GM12878 (cell line): ENCODE measurements at places on chromosomes 3 and 15.

DNA sequence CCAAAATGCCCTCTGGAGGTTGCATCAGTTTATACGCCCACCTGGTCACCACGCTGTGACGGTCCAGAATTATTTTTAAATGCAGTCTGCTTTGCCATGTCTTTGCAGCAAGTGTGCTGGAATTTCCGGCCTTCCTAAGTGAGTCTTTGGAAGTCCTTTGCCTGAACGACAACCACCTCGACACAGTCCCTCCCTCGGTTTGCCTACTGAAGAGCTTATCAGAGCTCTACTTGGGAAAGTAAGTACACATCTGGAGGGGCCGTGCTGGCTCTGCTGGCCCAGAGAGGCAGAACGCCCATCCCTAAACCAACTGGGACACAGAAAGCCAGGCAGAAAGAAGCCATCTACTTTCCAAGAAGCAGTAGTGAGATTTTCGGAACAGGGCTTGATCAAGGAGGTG, 101.8 kb downstream of the LRRK1 start:
- DNase-seq: no peak
- H3K36me3 ChIP-seq: peaks cover 21% of the 10 kb centered on the region
- no peak overlapping the region for H3K4me3 ChIP-seq
- H3K27me3 ChIP-seq: no peaks in the 10 kb centered on the region
- no peaks in the 10 kb centered on the region for H3K4me1 ChIP-seq
- no peak overlapping the region for H3K27ac ChIP-seq

GRCh38 chr3:111862974-111863373, 3.9 kb downstream of the PHLDB2 start:
- peaks cover 2% of the 10 kb centered on the region for H3K27me3 ChIP-seq
- peaks cover 5% of the 10 kb centered on the region for H3K4me1 ChIP-seq
- H3K4me3 ChIP-seq: no peak overlapping the region
- H3K36me3 ChIP-seq: no peaks in the 10 kb centered on the region
- H3K27ac ChIP-seq: no peak overlapping the region
- DNase-seq: no peak

DNA sequence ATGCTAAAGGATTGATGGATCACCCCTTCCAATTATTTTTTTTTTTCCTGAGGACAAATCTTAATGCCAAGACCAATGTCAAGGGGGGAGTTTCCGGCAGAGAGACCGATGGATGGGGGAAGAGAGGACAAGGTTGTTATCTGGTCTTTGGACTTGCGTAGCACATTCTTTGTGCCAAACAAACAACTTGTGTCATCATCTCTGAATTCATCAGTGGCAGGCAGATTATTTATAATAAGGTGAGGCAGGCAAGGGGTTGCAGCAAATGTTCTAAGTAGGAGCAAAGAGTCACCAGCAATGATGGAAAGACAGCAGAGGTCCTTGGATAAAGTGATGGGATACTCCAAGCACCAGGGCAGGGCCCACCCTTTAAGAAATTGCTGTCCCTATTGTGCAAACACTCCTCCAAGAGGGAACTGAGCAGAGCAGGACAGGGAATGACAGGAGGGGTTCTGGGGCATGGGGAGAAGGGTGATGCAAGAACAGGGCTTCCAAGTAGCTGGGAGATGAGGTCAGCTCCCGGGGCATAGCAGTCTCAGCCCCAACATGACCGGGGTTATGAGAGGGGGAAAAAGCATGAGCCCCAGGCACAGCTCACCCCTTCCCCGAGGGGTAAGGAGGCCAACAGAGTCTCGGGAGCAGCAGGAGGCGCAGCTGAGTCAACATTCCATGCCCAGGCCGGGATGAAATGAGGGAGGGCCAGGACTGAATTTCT, 57.4 kb downstream of the ANXA2 start:
- no peaks in the 10 kb centered on the region for H3K27me3 ChIP-seq
- no peaks in the 10 kb centered on the region for H3K4me1 ChIP-seq
- no peak overlapping the region for H3K4me3 ChIP-seq
- H3K27ac ChIP-seq: no peak overlapping the region

GRCh38 chr3:51388286-51389029, 2.6 kb upstream of the RBM15B start:
- H3K4me1 ChIP-seq: peaks cover 24% of the 10 kb centered on the region
- no peaks in the 10 kb centered on the region for H3K27me3 ChIP-seq
- H3K36me3 ChIP-seq: peaks cover 23% of the 10 kb centered on the region
- DNase-seq: no peak
- no peak overlapping the region for H3K27ac ChIP-seq

GRCh38 chr3:17810759-17811158, 68.3 kb upstream of the TBC1D5 start:
- no peak for DNase-seq
- H3K4me1 ChIP-seq: no peaks in the 10 kb centered on the region
- H3K4me3 ChIP-seq: no peak overlapping the region
- no peaks in the 10 kb centered on the region for H3K36me3 ChIP-seq

GRCh38 chr3:7205962-7206361, 345.0 kb downstream of the GRM7 start:
- no peaks in the 10 kb centered on the region for H3K27me3 ChIP-seq
- no peak overlapping the region for H3K4me3 ChIP-seq
- H3K4me1 ChIP-seq: no peaks in the 10 kb centered on the region
- H3K27ac ChIP-seq: no peak overlapping the region

DNA sequence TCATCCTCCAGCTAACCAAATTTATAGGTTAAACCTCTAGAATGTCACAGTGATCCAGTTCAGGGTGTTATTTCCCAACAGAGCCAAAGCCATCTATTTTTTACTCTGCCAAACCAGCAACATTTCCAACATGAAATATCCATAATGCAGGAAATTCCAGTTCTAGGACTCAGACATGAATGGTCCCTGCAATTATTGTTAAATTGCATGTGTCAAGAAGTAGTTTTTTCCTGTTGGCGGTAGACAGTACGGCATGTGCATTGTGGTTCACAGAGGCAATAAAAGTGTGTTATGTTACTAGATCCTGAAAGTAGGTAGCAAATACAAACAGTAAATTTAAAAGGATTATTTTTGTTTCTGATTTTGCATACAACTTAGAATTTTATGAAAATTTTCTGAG, 215.7 kb upstream of the THBS1 start:
- no peak overlapping the region for H3K4me3 ChIP-seq
- no peaks in the 10 kb centered on the region for H3K36me3 ChIP-seq
- H3K27ac ChIP-seq: no peak overlapping the region

- H3K4me3 ChIP-seq: no peak overlapping the region
- no peaks in the 10 kb centered on the region for H3K36me3 ChIP-seq
- no peaks in the 10 kb centered on the region for H3K4me1 ChIP-seq
- H3K27ac ChIP-seq: no peak overlapping the region
- DNase-seq: peak; percentile 11
These were observed 106.6 kb upstream of the TMC3 start for GRCh38 chr15:81480645-81481053.

DNA sequence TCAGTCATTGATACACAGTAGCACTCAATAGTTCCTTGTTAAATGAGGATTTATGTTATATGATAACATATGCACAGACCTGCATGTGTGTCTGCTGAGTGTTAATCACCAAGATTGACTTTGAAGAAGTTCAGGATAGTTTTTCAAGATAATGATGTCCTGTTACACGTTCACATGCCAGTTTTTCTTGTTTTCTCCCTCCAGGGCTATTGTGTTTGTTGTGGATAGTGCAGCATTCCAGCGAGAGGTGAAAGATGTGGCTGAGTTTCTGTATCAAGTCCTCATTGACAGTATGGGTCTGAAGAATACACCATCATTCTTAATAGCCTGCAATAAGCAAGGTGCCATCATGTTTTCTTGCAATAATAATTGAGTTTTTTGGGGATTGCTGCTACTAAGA, 9.8 kb downstream of the SRPRB start:
- H3K27ac ChIP-seq: no peak overlapping the region
- H3K4me3 ChIP-seq: no peak overlapping the region
- peaks cover 39% of the 10 kb centered on the region for H3K36me3 ChIP-seq

DNA sequence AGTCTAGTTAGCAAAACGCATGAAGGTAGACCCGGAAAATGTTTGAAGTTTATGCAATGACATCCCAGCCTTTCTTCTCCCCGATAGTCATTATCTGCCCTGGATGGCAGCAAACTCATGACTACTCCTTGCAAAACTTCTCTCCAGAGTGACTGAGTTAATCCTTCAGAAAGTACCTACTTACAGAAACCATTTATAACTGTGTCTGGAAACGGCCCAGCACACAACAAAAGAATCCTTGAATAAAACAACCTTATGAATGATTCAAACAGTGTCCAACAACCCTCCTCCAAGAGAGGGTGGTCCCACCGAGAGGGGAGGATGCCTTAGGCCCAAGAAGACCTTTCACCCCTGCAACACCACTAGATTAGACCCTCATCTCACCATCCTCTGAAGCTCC, 14.2 kb downstream of the ST8SIA2 start:
- H3K36me3 ChIP-seq: no peaks in the 10 kb centered on the region
- H3K4me3 ChIP-seq: no peak overlapping the region
- no peaks in the 10 kb centered on the region for H3K4me1 ChIP-seq
- no peak for DNase-seq

GRCh38 chr15:41512940-41513505, 604 bp downstream of the LTK start:
- H3K27ac ChIP-seq: no peak overlapping the region
- H3K4me1 ChIP-seq: peaks cover 23% of the 10 kb centered on the region
- no peaks in the 10 kb centered on the region for H3K36me3 ChIP-seq
- peaks cover 20% of the 10 kb centered on the region for H3K27me3 ChIP-seq
- DNase-seq: no peak

GRCh38 chr3:134054231-134054630, 24.5 kb upstream of the SLCO2A1 start:
- H3K27ac ChIP-seq: no peak overlapping the region
- no peaks in the 10 kb centered on the region for H3K27me3 ChIP-seq
- no peak for DNase-seq
- no peaks in the 10 kb centered on the region for H3K36me3 ChIP-seq
- H3K4me3 ChIP-seq: no peak overlapping the region
- no peaks in the 10 kb centered on the region for H3K4me1 ChIP-seq

- no peak overlapping the region for H3K27ac ChIP-seq
- no peak overlapping the region for H3K4me3 ChIP-seq
- no peaks in the 10 kb centered on the region for H3K36me3 ChIP-seq
- DNase-seq: no peak
- peaks cover 2% of the 10 kb centered on the region; the same call in 1 of the 2 replicates for H3K27me3 ChIP-seq
These were observed 86.6 kb downstream of the MSL2 start for GRCh38 chr3:136109499-136109898.

- no peak overlapping the region for H3K27ac ChIP-seq
- no peak overlapping the region for H3K4me3 ChIP-seq
- DNase-seq: no peak
- peaks cover 15% of the 10 kb centered on the region; the same call in 1 of the 2 replicates for H3K27me3 ChIP-seq
- H3K36me3 ChIP-seq: no peaks in the 10 kb centered on the region
These were observed 531 bp upstream of the MAP1A start for GRCh38 chr15:43516801-43517353.

DNA sequence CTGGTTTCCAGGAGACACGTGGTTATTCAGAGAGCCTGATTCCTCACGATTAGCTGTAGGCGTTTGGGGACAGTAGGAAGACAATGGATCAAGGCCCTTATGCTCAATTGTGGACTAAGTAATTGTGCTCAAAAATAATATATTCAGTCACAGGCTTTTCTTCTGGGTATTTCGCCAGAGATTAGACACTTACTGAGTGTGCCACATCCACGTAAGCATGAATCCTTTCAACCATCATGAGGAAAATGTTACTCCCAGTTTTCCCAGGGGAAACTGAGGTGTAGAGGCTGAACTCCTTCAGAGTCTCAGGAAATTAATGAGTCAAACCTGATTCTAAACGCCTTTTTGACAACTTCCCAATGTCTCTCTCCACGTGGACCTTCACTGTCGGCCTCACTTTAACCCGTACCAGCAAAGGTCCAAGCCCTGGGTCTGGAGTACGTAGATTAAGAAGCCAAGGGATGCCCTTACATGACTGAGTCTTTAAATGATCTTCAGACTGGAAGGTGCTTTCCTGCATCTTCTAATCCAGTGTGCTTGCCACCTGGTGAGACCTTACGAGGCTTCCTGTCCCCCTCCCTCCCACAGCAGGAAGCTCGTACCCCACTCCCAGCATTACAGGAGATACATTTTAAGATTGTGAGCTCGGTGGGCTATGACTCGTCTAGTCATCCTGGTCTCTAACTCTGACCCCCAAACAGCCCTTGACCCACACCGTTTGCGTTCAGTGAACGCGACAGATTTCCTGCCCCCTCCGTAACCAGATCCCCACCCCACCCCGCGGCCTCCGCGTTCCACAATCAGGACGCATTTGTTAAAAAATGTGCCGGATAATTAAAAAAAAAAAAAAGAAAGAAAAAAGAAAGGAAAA, 1.7 kb downstream of the PKM start:
- DNase-seq: no peak
- H3K27me3 ChIP-seq: no peaks in the 10 kb centered on the region
- H3K4me3 ChIP-seq: peak overlapping the region; percentile 96
- peaks cover 18% of the 10 kb centered on the region for H3K36me3 ChIP-seq

- no peak for DNase-seq
- H3K27me3 ChIP-seq: no peaks in the 10 kb centered on the region
- H3K4me3 ChIP-seq: no peak overlapping the region
- no peaks in the 10 kb centered on the region for H3K36me3 ChIP-seq
These were observed 63.1 kb upstream of the UBE3A start for GRCh38 chr15:25501828-25502446.

GRCh38 chr15:78044407-78045155, 32.9 kb downstream of the TBC1D2B start:
- H3K4me1 ChIP-seq: peaks cover 32% of the 10 kb centered on the region
- DNase-seq: no peak
- H3K4me3 ChIP-seq: no peak overlapping the region
- peaks cover 3% of the 10 kb centered on the region for H3K36me3 ChIP-seq

DNA sequence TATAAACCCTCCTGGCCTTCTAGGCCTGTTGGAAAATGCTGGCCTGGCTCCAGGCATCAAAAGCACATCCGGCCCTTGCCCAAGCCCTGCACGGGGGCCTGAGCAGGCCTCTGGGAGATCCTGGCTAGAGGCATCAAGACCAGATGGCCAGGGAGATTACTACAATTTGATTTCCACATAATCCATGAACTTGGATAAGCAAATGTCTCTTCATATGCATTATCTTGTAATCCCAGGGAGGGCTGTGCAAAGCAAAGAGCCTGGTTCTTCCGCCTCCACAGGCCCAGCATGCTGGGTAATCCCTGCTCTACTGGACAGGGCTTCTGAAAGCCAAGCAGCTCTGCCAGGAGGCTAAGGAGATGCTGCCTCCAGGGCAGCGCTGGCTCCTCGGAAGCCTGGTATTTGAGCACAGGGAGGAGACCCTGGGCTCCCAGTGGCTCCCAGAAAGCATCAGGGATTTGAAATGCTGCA, 18.2 kb downstream of the MRPL46 start:
- no peaks in the 10 kb centered on the region for H3K36me3 ChIP-seq
- H3K27me3 ChIP-seq: no peaks in the 10 kb centered on the region
- H3K4me1 ChIP-seq: no peaks in the 10 kb centered on the region
- H3K27ac ChIP-seq: no peak overlapping the region
- no peak overlapping the region for H3K4me3 ChIP-seq
- no peak for DNase-seq

- no peaks in the 10 kb centered on the region for H3K27me3 ChIP-seq
- peaks cover 1% of the 10 kb centered on the region for H3K36me3 ChIP-seq
- H3K4me1 ChIP-seq: no peaks in the 10 kb centered on the region
These were observed 74.7 kb downstream of the BTD start for GRCh38 chr3:15676259-15676658.

GRCh38 chr15:77584201-77584600, 48.5 kb downstream of the LINGO1 start:
- H3K27ac ChIP-seq: no peak overlapping the region
- H3K27me3 ChIP-seq: peaks cover 5% of the 10 kb centered on the region
- DNase-seq: no peak
- H3K4me3 ChIP-seq: no peak overlapping the region
- H3K4me1 ChIP-seq: no peaks in the 10 kb centered on the region

GRCh38 chr3:23804441-23805209, 1.1 kb upstream of the UBE2E1 start:
- H3K4me3 ChIP-seq: no peak overlapping the region
- H3K4me1 ChIP-seq: peaks cover 4% of the 10 kb centered on the region

GRCh38 chr3:58581328-58582091, 4.3 kb upstream of the FAM107A start:
- H3K4me3 ChIP-seq: no peak overlapping the region
- no peak overlapping the region for H3K27ac ChIP-seq
- H3K4me1 ChIP-seq: no peaks in the 10 kb centered on the region
- no peaks in the 10 kb centered on the region for H3K36me3 ChIP-seq
- no peak for DNase-seq
